ENCODE measurements at places on chromosomes 16 and 17.

- DNase-seq: no peak
Measured at GRCh38 chr16:87930456-87930855, 5.9 kb downstream of the CA5A start.

GRCh38 chr16:50323335-50324011 lies 45.3 kb downstream of the BRD7 start:
- no peak for DNase-seq

- DNase-seq: no peak
Measured at GRCh38 chr17:3531266-3532101, 26.1 kb downstream of the TRPV3 start.

GRCh38 chr16:53892155-53892554 lies 188.2 kb downstream of the FTO start:
- DNase-seq: no peak

DNA sequence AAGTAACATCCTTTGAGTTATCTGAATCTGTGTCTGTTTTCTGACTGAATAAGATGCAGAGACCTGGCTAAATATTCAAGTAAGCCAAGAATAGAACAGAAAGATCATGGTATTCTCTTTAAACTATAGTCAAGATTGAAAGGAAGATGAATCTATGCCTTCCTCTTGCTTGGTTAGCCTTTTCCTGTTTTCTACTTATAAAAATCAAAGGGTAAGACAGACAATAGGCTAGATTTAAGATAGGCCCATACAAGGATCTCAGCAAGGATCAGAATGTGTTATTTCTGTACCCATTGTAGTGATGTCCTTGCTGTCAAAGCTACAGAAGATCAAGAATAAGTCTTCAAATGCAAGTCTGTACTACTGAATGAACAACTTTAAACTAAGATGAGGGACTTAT lies 7.0 kb upstream of the CDR2 start:
- DNase-seq: no peak

DNA sequence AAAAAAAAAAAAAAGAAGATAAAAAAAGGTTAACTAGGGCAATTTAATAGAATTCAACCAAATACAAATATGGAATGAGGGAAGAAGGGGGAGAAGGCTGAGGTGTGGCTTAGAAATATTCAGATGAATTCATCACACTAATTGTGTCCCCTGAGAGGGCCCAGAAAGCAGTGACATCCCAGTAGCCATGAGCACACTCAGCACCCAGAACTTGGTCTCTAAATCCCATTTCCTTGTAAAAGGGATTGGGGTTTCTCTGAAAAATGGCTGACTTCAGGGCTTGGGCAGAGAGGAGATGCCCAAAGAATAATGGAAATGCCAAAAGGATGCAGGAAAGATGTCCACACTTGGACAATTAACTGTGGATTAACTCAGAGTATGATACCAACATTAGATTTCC lies 4.0 kb upstream of the ASPSCR1 start:
- no peak for DNase-seq

GRCh38 chr16:27156579-27156978 lies 46.7 kb upstream of the KDM8 start:
- DNase-seq: no peak

- DNase-seq: no peak
Measured at GRCh38 chr16:20369452-20370054, 17.0 kb upstream of the UMOD start.

- DNase-seq: no peak
Measured at GRCh38 chr16:9112166-9112843, 20.9 kb downstream of the HAPSTR1 start.

DNA sequence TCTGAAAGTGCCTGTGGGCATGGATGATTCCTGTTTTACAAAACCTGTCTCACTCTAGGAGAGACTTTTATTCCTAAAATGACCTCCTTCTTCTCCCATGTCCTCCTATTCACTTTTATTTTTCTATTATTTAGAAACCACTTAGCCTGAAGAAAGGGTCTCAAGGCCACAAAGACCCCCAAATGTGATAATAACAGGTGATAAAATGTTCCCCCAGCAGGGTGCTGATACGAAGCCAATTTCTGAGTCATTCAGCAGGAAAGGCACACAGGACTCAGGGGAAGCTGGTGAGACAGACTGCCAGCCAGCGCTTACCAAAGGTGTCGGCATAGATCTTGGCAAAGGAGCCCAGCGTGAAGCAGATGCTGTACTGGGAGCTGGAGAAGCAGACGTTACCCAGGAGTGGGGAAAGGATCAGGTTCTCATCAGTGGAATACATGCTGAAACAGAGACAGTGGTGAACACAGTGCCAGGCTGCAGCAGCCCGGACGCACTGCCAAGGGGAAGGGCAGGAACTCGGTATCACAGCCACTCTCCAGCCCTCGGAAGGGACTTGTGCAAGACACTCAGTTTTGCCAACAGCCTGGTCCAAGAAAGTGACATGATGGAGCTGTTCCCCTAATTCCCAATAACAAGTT lies 24.6 kb downstream of the HIGD1B start:
- peak; percentile 14 for DNase-seq

DNA sequence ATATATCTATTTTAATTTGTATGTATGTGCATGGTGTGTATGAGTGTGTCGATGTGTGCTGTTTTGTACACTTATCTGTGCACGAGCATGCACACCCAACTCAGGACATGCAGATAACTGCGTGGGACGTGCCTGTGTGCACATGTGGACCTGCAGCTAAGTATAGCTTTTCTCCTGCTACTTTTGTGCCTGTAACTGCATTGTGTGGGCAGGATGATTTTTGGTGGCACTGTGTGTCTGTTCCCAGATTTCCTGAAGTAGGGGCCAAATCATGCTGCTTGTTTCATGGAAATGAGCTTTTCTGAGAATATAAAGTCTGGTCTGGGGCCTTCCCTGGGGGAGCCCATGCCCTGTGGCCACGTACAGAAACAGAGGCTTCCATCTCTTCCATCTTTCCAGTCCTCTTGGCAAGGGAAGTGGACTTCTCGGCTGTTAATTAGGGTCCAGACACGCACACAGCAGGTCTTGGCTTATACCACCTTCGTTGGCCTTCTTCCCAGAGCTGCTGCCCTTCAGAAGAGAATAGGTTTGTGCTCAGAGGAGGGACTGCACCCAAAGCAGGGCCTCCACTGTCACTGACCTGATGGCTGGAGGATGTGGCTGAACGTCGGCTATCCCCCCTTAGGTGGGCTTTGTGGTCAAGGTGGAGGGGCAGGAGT lies 30.2 kb downstream of the SPNS3 start:
- peak; percentile 91 for DNase-seq

- DNase-seq: no peak
Measured at GRCh38 chr17:72970246-72970645, 122.2 kb downstream of the SLC39A11 start.

- no peak for DNase-seq
Measured at GRCh38 chr16:49827805-49828438, 28.0 kb downstream of the ZNF423 start.

- no peak for DNase-seq
Measured at GRCh38 chr16:658679-659571, 9.0 kb upstream of the RHOT2 start.

- DNase-seq: no peak
Measured at GRCh38 chr17:82424001-82424862, 5.8 kb upstream of the OGFOD3 start.

DNA sequence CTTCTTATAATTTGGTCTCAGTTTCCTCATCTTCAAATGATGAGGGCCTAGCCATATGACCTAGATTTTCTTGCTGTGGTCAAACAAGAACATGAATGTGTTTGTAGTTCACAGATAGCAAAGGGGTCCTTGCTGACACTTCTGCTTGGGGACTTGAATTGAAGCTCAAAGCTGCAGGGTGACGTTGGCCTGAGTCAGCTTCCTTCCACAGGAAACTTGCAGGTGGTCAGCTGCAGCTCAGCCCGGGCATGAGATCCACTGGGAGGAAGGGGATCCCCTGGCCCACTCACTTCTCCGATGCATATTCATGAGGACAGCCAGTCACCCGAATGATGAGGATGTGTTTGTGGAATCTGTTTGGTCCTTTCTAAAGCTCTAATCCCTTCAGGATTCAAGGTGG lies 42.6 kb upstream of the AXIN2 start:
- no peak for DNase-seq

DNA sequence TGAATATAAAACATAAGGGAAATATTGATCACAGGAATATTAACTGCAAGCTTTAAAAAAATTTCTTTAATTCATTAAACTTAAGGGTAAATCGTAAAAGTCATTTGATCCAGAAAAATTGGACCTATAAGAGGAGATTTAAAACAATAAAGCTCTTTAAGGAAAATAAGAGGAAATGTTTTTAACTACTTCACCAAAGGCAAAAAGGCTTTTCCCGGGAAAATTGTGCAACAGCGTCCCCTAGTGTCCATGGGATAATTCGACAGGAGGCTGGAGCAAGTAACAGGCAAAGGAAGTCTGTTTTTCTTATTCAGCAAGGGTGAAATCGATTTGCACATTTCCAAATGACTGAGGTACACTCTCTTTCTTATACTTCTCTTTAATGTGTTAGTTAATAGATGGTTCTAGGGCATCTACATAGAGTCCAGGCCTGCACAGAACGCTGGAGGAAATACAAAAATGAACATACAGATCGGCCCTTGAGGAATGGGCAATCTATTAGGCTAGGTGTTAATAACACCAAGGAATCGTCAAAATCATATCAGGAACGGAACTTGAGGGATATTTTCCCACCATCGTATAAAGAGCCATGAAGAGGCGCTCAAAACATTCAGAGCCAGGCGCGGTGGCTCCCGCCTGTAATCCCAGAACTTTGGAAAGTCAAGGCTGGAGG lies 61.4 kb downstream of the ZNF18 start:
- DNase-seq: no peak

DNA sequence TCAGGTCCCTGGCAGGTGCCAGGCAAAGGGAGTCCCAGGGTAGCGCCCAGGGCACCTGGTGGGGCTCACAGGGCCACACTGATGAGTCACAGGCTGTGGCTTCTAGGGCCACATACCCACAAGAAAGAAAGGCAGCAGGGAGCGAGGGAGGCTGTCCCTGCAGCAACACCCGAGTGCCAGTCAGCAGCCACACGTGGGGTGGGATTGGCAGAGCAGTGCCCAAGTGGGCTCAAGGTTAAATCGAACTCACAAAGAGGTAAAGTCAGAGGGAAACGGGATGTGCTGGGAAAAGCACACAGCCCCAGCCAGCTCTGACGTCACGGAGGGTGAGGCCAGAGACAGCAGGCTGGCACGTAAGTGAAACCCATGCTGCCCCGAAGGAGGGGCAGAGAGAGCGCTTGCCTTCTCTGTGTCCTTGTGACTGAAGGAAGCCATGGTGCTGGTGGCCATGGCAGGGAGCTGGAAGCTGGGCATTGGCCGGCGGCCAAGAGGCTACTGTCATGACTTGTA lies 33.8 kb downstream of the FA2H start:
- DNase-seq: no peak

- no peak for DNase-seq
Measured at GRCh38 chr17:31627960-31628359, 231.1 kb downstream of the COPRS start.

DNA sequence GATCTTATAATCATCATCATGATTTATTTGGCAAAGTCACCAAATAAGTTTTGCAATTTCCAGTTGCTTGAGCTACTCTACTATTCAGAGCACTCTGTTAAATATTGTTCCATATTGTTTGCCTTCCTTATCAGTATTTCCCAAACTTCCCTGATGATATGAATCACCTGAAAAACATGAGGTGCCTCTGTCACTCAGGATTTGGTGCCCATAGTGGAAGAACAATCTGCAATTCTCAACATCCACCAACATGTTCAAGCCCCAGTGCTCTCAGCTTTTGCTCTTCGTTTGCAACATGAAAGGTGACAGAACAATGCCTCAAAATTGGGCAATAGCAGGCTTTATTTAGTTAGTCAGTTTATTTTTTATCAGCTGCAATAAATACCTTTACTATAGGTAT lies 28.6 kb upstream of the WSB1 start:
- no peak for DNase-seq

DNA sequence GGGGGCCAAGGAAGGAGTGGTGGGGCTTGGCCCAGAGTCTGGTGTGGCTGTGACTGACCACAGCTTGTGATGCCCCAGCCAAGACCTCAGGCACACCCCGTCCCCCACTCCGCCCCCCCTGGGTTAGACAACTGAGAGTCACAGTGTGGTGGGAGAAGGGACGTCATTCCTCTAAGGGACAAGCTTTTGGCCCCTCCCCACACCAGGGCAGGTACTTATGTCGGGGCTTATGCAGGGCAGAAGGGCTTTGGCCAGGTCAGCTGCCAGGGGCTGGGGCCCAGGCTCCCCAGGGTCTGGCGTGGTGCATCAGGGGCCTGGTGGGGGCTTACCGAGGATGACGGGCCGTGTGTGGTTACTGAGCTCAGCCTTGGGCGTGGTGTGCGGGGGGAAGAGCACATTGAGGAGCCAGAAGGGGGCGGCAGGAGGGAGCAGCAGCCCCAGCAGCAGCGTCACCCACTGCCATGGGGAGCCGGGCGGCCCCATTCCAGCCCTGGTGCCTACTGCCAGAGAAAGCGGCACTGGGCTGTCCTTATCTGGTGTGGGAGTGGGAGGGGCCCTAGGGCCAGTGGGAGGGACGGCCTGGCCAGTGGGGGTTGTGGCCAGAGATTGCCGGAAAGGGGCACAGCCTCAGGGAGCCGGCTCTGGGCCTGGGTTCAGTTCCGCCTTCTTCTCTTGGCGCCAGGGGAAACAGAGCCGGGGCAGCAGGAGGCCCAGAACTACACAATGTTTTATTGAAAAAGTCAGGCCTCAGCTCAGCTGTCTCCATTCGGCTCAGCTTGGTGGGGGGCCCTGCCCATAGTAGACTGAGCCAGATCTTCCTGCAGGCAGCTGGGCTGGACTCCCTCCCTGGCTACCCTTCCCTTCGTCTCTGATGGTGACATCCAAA lies at the start of gene LCAT:
LCAT (minus strand) TSS at position 502 of the 886 bp plus-strand sequence; CDS start at position 483, 19 bp downstream.
- no peak for DNase-seq

- no peak for DNase-seq
Measured at GRCh38 chr17:64457156-64457555, 8.2 kb downstream of the MILR1 start.

DNA sequence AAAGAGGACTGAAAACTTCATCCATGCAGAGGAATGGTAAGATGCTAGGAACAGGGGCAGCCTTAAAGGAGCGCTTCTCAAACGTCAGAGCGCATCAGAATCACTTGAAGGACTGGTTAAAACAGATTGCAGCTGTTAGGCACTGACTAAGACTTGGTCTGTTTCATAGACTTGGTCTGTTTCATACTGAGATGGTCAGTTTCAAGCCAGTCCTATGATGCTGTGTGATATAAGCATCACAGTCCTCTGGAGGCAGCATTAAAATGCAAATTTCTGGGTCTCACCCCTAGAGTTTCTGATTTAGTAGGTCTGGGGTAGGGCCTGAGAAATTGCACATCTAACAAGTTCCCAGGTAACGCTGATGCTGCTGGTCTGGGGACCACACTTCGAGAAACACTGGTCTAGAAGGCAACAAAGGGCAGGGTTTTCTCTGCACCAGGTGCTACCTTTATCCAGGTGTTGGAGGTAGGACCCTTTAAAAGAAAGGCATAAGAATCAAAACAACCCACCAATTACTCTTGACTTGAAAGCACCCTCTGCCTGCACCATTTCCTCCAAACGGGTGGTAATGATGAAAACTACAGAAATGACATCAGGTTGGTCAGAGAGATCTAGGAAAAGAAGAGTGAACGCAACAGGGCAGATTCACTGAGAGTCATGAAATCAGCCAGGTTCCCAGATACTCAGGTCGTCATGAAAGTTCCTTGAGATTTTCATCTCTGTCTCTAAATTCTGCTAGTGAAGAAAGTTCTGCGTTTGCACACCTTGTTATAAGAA lies 95.0 kb upstream of the RCVRN start:
- DNase-seq: no peak
